ENCODE measurements at places on chromosomes 13 and 19. TPM values are rescaled to one million over a fixed set of nuclear protein-coding genes. Genes with fewer than 3 reads are reported as not detected.

Gene RNF17
- total RNA-seq = 0.52 TPM

Gene ZNF85
- total RNA-seq = 14.6 TPM

Gene LILRB5
- 2.6 TPM for total RNA-seq

Gene GPR12
- not detected for total RNA-seq

Gene FAM216B
- total RNA-seq = not detected

Gene CNFN
- not detected for total RNA-seq

Gene MYBPC2
- 119 TPM for total RNA-seq

Gene LCP1
- total RNA-seq = 25.6 TPM

Gene CEACAM4
- total RNA-seq = 1.0 TPM

Gene CD79A
- 1.0 TPM for total RNA-seq

Gene FFAR1
- not detected for total RNA-seq

Gene LGALS16
- total RNA-seq = not detected

Gene PDE4A
- 1.0 TPM for total RNA-seq

Gene ZNF730
- total RNA-seq = 6.3 TPM

Gene GIPC3
- total RNA-seq = not detected

Gene LILRB2
- 0.52 TPM for total RNA-seq

Gene ZNF835
- 3.1 TPM for total RNA-seq

Gene CYP2A7
- total RNA-seq = not detected

Gene ZNF20
- total RNA-seq = 2.1 TPM

Gene ZNF560
- 0.52 TPM for total RNA-seq

Gene URAD
- not detected for total RNA-seq

Gene SIGLEC12
- not detected for total RNA-seq

Gene FGF14
- total RNA-seq = 0.52 TPM

Gene CGB1
- total RNA-seq = not detected
